ENCODE measurements at places on chromosomes 5 and 9.

GRCh38 chr5:174324680-174325079 lies 279.2 kb downstream of the NSG2 start:
- no peak for DNase-seq

DNA sequence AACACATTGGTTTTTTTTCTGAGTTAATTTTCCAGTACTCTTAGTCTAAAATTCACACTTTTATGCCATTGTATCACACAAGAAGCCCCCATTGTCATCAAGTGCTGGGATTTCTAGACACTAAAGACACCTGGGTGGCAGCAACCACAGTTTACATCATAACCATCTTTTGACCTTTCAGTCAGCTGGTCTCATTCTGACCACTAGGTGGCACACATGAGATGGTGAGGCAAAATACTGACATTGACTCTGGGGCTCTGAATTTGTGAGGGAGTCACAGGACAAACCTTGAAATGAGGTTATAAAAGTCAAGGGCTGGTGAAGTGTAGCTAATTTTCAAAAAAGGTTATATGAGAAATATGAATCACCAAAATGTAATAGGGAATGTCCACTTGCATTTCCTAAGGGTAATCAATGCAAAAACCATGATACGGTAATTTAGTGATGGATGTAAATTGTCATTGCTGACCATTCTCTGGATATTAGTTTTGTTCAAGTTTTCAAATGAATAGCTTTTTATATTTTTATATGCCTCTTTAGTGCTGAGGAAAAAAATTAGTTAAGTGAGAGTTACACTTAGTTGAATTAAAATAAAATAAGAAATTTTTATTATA lies 229.4 kb downstream of the DMAC1 start:
- DNase-seq = peak; percentile 60

GRCh38 chr5:119322948-119323537 lies 32.8 kb upstream of the TNFAIP8 start:
- no peak for DNase-seq

DNA sequence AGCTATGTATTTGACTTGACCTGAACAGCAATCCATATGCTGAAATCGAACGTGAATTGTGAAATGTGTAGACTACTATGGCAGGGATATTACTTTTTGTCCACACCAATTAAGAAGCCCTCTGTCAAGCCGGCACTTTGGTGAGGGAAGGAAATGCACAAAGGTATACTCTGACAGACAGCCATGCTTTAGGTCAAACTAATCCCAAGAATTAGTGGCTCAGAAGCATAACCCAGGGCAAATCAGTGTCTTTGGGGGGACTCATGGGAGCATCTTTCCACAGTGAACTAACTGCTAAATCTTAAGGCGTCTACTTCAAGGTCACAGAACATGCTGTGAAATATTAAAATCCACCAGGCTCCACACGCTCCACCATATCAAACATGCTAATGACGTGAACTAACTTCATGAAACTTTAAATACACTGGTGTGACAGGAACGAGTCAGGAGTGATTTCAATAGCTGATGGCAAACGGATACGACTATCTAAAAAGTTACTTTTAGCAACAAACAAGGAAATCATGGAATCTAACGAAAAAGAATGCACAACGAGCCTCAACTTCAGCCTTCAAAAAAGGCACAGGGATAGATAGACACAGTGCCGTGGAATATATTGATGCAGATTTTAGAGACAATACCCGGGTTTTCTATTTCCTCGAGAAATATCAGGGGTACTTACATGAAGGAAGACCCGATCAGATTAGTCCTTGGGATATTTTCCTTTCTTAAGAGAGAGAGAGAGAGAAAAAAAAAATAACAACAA lies 527 bp downstream of the MEF2C start:
- no peak for DNase-seq

- no peak for DNase-seq
Measured at GRCh38 chr5:31021181-31021624, 172.3 kb upstream of the CDH6 start.

DNA sequence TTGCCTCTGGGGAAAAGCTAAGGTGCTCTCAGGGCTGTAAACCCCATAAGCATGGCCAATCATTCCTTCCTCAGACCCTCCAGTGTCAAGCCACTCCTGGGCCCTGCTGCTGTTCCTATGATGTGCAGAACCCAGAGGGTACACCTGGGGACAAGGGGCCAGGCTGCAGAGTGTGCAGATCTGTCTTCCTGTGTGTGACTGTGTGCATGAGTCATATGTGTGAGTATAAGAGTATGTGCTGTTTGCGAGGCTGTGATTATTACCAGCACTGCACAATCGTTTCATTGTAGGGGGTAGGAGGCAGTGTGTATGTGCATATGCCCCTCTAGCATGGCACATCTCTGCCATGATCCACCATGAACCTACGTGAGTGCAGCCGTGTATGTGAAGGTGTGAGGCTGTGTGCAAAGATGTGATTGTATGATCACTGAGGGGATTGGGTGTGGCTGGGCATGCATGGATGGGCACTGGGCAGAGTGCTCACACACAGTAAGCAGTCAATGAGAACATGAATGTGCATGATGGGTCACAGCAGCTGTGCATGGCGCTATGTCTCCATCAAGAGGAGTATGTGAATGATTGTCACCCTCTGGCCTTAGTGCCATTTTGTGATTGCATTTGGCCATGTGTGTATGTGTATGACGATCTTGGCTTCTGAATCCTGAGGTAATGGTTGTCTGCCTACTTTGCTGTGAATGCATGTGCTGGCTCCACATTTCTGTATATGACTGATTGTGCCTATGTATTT lies 2.4 kb upstream of the OR1K1 start:
- no peak for DNase-seq

DNA sequence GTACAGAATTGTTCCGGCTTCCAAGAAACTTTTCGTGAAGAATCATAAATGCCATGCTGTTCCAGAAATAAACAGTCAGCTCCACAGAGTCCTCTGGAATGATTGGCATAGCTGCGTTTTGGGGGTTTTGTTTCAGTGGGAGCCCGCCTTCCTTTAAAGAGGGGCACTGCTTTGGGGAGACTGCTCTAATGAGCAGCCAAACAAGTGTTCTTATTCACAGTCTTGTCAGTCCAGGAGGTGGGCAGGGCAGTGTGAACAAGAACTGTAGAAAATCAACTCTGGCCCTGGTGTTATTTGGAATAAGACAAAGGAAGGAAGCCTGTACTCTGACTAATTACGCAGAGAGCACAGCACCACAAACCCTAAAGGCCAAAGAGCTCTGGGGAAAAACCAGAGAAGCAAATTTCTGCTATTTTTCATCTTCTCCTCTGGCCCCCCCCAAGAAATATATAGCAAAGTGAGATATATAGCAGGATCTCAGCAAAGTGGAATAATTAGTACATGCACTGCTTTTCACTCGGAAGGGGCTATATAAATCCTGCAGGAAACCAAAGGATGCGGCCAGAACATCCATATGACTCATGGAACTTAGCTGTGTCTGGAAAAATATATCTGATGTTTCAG lies 92.9 kb downstream of the GLDC start:
- DNase-seq = no peak

DNA sequence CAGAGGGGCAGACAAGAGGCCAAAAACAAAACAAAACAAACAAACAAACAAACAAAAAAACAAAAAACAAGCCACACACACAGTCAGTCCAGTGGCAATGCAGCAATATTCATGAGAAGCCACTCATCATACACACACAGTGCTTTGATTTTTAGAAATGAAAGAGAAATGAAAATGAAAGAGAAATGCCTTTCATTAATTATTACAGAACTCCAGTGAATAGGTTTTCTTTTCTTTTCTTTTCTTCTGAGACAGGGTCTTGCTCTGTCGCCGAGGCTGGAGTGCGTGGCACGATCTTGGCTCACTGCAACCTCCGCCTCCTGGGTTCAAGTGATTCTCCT lies 36.9 kb downstream of the SPRY4 start:
- DNase-seq = no peak

GRCh38 chr9:108662091-108662875 lies 193.5 kb downstream of the ACTL7B start:
- DNase-seq = no peak

- no peak for DNase-seq
Measured at GRCh38 chr5:57163553-57164006, 10.3 kb upstream of the GPBP1 start.

DNA sequence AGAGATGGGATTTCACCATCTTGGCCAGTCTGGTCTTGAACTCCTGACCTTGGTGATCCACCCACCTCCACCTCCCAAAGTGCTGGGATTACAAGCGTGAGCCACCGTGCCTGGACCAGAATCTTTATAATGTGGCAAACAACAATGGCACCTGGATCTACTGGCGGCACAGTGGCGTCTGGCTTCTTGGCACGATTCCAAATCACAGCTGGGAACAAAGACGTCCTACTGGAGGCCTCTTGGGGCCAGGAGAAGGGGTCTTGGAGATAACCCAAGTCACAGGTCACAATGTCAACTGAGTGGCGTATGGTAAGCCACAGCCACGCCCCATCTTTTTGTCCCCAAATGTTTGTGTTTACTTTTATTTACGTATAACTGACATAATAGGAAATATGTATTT lies 77.8 kb upstream of the RAPGEF1 start:
- DNase-seq = no peak

DNA sequence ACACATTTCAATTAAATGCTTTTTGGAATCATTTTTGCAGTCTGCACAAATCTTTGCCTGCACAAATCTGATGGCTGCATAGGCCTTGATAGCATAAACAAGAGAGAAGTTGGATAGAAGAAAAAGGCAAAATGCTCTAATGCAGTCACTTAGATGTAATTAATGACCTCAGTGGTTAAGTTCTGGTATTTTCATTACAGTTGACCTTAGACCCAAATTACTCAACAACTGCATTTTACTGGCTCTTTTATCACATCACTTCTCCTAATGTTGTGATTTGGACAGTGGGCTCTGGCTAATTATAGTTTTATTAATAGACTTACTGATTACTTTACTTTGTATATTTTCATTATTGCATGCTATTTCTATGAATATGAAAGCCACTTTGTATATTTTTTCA lies 34.3 kb downstream of the NTRK2 start:
- DNase-seq = no peak

GRCh38 chr9:124394167-124394566 lies 21.1 kb downstream of the PSMB7 start:
- no peak for DNase-seq

GRCh38 chr9:30925635-30926034 lies 1458.8 kb upstream of the ACO1 start:
- no peak for DNase-seq

- DNase-seq = no peak
Measured at GRCh38 chr9:90772386-90772785, 29.2 kb upstream of the SYK start.

DNA sequence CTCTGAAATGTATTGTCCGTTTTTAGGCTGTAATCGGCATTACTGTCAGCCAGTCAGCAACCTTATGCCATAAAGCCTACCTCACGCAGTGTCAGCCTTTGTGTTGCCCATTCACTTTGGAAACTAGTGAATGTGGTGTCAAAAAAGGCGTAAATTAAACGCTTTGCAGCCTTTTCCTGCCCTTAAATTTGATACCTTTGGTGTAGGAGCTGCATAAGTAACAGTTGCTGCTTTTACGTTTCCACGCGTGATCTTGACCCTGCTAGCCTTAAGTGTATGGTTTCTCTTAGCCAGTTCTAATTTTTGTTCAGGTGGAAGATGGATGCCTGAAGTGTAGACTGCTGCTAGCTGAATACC lies 257.7 kb downstream of the EPB41L4A start:
- DNase-seq = no peak

GRCh38 chr9:99085949-99086948 lies 18.7 kb upstream of the TGFBR1 start:
- DNase-seq = no peak

DNA sequence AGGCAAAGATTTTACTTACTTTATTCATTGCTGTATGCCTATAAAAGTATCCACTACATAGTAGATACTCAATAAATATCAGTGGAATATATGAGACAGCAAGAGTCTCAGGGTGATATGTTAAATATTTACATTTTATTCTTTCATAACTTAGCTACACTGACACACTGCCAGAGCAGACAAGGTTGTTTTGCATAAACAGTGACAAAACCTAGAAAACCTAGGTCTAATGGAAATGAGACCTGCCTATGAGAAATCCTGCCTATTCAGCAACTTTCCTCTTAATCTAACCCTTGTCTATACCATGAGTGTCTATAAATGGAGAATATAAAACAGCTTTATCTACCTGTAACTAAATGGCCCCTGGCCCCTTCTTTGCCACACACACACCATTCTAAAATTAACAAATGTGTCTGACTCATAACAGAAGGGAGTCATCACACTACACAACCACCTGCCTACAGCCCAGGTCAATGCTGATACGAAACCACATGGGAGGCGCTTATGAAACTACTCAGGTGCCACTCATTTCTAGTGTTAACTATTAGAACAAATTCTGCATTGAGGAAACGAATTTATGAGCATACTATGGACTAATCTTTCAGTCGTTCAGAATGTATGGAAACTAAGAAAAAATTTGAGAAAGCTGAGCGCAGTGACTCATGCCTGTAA lies 60.3 kb downstream of the UBAP2 start:
- DNase-seq = no peak

DNA sequence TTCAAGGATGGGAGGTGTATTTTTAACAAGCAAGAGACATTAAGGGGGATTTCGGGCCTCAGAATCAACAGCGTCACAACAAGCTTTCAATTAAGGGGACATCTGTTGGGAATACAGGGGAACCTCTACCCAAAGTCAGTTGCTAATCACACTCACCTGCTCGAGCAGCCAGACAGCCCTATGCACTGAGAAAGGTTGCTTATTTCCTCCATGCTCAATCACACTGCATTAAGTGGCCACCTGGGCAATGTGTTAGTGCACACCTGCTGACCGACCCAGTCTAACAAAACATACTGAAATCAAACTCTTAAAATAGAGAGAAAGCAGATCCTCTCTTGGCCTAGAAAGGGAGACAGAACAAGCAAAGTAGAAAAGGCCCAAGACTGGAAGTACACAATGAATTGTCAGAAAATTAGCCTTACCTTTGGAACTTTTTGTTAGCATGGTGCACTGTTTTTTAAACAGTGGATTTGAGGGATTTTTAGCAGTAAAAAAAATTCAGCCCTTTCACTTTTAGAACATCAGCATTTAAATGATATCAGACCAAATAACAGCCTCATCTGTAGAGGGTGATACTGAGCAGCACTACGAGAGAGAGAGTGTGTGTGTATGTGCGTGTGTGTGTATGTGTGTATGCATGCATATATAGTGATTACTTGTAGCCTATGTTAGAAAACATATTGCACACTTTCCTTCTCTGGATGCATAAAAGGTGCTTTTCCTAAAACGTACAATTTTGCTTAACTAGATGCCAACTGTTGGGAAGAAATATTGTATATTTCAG lies 1118.6 kb upstream of the DMAC1 start:
- no peak for DNase-seq

All from activated T-cell treated with anti-CD3 and anti-CD28 coated beads for 24 hours (primary cell).